ENCODE measurements at places on chromosomes 2 and 18.

DNA sequence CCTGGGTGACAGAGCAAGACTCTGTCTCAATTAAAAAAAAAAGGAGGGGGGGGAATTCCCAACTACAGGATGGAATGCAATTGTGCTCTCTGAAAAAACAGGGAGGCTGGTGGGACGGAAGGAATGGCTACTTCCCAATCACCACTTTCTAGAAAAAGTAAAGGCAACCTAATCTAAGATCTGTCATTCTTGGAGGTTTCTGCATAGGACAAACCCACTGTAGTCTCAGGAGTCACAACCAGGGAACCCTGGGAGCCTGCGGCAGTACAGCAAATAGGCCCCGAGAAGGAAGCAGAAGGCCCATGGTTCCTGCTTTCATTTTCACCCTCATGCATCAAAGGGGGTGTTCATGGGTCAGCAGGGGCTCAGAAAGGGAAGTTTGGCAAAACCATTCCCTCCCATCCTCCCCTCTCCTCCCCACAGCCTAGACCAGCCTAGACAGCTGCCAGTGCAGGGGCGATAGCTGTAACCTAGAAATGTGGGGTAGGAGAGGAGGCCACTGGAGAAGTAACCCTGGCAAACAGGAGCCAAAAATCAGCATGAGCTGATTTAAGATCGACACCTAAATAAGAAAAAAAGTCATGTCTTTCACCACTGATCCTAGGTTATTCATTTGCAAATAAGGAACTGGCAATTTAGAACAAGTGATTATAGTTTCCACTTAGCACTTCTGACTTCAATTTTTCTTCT lies 48.0 kb downstream of the TRABD2A start:
- no peak for DNase-seq

DNA sequence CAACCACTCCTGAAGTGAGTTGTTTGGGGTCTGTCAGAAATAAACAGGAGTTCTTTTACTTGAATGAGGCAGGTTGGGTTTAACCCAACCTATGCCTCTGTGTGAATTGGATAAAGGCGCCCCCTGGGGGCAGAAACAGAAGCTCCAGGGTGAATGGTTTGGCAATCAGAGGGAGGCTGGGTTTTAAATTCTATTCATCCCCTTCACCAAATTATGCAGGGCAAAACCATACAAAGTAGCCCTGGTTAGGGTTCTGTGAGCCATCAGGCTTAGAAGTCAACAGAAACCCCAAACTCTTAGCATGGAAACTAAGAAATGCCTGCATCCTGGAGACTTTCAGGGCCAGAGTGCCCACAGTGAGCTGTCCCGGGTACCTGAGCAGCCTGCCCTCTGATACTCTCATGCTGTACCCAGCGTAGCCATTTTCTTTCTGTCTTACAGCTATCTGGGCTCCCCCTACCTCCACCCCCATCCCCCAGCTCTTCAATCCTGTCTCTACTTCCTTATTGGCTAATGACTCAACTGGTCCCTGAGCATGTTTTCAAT lies 241.5 kb downstream of the ICOS start:
- peak; percentile 42 for DNase-seq

GRCh38 chr2:158725441-158725891 lies 69.7 kb upstream of the DAPL1 start:
- no peak for DNase-seq

DNA sequence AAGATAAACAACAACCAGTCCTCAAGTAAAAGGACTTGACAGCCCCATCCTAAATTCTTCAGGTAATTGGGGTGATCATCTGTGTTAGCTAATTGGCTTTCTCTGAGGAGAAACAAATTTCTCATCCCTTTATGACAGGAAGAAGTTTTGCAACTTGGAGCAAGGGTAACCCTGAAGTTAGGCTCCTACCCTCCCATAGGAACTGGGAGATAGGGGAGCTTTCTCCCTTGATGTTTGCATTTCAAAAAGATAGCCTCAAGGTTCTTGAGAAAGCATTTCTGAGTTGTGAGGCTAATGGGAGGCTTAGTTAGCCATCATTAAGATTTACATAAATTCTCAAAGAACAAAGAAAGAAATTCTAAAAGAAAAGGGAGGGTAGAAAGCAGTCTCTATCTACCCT lies 95.4 kb downstream of the MAP2 start:
- no peak for DNase-seq

- DNase-seq = no peak
These were observed 51.3 kb upstream of the NABP1 start for GRCh38 chr2:191626497-191627151.

DNA sequence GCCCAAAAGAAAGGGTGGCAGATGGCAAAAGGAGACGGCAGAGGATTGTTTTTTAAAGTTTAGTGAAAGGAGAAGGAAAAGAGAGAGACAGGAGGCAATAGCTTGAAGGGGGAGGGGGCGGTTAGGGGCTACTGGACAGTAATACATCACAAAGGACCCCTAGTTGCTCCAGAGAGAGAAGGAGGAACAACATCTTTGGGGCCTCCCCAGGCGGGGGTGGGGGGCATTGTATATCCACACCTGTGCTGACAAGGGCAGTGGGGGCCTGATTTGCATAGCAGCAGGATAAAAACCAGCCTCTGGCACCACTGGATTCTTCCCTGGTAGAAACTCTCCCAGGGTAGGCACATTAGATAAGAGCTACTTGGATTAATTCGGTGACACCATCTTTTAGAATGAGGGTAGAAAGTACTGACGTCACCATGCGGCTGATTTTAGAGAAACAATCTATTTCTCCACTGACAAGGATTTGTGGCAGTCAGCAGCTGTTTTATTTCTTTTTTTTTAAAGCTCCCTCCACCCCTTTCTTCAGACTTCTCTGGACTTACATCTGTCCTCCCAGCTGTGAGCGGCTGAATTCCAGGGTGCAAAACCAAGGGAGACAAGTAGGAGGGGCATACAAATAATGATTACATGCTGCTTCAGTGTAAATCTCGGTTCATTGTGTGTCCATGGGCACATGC lies 199.8 kb upstream of the NRP2 start:
- no peak for DNase-seq

DNA sequence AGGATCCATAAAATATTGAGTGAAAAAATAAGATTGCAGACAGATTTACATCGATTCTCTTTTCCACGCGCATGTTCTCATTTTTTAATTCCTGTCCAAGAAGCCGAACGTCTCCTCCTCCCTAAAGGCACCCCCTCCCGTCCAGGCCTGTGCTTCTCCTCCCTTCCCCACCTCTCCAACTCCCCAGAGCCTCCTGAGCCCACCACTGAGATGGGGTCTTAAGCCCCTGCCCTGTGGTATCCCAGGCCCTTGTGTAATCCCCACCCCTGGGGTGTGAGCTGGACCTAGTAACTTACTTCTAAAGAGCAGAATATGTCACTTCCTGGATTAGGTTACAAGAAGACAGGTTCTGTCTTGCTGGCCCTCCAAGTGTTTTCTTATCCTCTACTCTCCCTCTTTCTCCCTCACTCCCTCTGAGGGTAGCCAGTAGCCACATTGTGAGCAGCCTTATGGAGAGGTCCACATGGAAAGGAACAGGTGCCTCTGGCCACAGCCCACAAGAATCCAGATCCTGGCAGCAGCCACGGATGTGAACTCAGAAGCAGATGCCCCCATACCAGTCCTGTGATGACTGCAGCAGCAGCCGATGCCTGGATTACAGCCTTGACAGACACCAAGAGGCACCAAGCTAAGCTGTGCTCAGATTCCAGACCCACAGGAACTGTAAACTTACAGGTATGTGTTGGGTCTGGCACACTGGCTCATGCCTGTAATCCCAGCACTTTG lies 39.6 kb upstream of the OTOS start:
- DNase-seq = no peak

DNA sequence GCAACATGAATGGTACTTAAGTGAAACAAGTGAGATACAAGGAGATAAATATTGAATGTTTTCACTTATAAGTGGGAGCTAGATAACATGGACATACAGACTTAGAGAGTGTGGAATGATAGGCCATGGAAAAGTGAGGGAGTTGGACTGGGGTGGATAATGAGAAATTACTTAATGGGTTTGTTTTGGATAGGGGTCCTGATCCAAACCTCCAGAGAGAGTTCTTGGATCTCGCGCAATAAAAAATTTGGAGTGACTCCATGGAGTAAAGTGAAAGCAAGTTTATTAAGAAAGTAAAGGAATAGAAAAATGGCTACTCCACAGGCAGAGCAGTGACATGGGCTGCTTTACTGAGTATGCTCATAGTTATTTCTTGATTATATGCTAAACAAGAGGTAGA lies 508.9 kb downstream of the CNTNAP5 start:
- DNase-seq = no peak

- DNase-seq = no peak
These were observed 42.7 kb downstream of the MDH1 start for GRCh38 chr2:63631501-63631900.

- DNase-seq = no peak
These were observed 341.6 kb downstream of the FBXO15 start for GRCh38 chr18:73805991-73806390.

GRCh38 chr18:61935362-61935761 lies 42.6 kb upstream of the RNF152 start:
- DNase-seq = no peak

- no peak for DNase-seq
These were observed 70.7 kb downstream of the TBC1D8 start for GRCh38 chr2:101080211-101081068.

DNA sequence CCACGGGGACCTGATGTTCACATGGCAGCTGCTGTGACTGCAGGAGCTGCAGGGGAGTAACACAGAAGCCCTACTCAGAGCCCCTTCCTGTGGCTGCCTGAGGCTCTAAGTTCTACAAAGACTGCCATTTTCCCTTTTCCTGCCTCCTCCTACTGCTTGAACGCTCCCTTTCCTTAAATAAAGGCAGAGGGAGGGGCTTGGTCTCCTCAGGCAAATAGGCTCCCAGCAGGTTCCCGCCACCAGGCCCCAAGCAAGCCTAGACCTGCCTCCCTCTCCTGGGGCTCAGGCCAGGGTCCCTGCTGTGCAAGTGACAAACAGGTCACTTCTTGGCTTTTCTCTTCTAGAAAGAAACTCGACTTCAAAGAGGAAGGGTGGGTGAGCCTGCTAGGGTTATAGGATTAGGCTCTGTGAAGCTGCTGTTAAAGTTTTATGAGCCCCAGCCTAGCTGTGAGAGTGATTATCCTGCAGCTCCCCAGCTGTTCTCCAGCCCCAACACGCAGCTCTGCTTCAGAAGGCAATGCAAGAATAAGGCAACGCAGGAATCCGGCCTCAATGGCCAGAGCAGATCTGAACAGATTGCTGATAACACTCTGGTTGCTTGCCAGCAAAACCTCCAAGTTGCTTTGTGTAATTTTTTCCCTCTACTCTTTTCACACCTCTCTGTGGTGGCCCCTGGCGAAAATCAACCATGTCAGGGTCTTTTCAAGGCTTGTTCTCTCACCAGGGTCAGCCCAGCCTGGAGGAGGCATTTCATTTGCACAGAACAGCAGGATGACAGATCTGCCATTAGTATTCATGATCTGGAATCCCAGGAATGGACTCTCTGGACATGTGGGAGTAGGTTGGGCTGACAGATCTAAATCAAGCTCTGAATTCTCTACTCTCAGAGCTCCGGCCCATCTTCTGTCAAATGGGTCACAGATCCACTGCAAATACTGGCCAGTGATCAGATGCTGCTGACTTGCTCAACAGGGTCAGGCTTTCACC lies 71.3 kb downstream of the MRO start:
- DNase-seq = no peak

DNA sequence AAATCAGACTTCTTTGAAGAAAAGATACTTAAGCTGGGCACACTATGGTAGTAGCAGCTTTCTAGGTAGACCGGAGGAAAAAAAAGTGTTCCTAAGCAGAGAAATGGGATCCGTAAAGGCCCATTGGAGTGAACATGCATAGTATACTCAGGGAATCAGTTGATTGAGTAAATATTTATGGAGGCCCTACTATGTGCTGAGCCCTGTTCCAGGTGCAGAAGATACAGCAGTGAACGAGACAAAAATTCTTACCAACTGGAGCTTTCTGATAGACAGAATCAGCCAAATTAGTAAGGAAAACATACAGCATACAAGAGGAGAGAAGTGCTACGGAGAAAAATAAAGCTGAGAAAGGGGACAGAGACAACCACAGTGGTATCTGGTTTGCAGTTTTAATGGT lies 28.1 kb downstream of the CRIM1 start:
- no peak for DNase-seq

DNA sequence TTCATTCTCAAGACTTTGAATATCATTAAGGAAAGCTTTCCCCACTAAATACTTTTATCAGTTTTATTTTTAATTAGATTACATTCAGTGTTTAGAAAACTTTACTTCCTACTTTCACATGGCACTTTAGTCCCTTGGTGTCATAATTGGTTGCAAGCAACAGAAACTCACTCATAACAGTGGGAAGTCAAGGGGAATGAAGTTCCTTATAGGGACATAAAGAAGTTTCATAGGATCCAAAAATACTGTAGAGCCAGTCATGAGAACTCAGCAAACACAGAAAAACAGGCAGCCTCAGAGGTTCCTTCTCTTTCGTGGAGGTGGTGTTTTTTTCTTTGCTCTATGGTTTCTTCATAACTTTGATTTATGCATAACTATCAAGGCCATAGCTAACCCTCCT lies 809.0 kb downstream of the BCL11A start:
- DNase-seq = no peak

GRCh38 chr2:43324259-43325106 lies 98.1 kb upstream of the ZFP36L2 start:
- DNase-seq = no peak

- DNase-seq = no peak
These were observed 28.8 kb downstream of the TTC32 start for GRCh38 chr2:19873014-19873413.

- DNase-seq = no peak
These were observed 3.7 kb upstream of the SFT2D3 start for GRCh38 chr2:127697482-127698180.

DNA sequence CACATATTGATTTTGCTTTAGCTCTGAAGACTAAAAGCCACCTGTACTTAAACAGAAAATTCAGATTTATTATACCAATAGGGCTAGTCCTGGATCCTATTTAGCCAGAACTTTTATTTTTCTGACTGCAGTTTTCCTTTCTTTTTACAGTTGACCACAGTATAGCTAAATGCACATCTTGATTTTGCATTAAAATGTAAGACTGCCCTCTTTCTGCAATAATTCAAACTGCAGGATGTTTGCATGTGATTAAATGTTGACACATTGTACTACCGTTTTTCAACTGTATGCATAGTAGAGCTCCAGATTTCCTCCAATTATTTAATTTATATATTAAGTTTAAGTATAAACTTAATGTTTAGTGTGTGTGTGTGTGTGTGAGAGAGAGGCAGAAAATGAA lies 1262.9 kb downstream of the SUCLG1 start:
- DNase-seq = no peak

DNA sequence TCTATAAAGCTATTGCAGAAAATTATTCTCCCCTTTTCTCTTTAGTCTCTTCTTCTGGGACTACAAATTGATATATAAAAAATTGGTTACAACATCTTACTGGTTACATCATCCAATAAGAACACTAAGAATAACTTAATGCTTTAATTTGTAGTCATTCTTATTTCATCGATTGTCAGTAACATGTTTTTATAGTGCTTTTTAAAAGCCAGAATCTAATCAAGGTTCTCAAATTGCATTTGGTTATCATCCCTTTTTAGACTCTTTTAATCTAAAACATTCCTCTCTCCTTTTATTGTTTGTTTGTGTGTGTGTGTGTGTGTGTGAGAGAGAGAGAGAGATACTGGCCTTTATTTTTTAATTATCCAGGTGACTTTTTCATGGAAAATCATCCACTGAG lies 377.1 kb upstream of the MEIS1 start:
- DNase-seq = no peak
